ENCODE measurements at places on chromosomes 3 and 15.
A peak's percentile ranks its signal among the peaks of the same experiment; 100 is the strongest.

- no peak for DNase-seq
Measured at GRCh38 chr3:123150449-123151215, 51.1 kb upstream of the SEC22A start.

DNA sequence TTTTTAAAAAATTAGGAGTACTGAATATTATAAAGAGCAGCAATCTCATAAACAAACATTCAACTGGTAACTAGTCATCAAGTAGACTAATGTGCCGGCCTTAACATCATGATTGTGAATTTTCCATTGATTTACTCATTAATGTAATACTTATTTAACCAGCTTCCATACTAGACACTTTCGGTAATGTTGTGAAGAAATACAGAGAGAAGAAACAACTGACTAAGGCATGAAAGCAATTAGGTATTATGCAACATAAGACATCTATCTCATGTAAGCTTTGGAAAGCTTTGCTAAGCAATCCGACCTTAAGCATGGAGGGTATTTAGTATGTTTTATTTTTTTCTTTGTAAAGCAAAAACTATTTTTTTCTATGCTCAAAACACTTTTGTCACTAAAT is 108.0 kb downstream of the IL1RAP start:
- no peak for DNase-seq

DNA sequence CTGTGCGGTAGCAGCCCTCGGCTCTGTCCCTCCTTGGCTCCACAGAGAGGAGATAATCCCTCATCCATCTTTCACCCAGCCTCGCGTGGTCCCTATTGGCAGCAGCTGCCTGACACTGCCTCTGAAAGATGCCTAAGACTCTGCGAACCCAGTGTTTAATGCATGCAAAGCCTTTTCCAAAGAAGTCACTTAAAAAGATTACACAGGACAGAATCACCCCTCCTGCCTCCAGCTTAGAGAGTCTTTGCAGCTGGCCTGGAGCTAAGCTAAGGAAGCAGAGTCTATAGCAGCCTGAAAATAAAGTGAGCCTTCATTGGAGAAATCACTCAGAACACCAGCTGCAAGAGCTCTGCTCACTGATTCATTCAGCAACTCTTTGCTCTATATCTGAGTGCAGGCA is 247.2 kb downstream of the SHQ1 start:
- DNase-seq, result no peak

GRCh38 chr3:144879701-144880100 is 908.1 kb downstream of the DIPK2A start:
- no peak for DNase-seq

DNA sequence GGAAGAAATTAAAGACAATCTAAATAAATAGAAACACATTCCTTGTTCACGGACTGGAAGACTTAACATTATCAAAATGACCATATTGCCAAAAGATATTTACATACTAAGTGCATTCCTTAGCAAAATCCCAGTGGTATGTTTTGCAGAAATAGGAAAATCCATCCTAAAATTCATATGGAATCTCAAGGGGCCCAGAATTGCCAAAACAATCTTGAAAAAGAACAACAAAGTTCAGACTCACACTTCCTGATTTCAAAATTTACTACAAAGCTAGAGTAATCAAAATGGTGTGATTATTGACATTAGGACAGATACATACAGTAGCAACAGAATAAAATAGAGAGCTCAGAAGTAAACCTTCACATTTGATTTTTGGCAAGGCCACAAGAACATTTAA is 515.5 kb downstream of the OCA2 start:
- no peak for DNase-seq

DNA sequence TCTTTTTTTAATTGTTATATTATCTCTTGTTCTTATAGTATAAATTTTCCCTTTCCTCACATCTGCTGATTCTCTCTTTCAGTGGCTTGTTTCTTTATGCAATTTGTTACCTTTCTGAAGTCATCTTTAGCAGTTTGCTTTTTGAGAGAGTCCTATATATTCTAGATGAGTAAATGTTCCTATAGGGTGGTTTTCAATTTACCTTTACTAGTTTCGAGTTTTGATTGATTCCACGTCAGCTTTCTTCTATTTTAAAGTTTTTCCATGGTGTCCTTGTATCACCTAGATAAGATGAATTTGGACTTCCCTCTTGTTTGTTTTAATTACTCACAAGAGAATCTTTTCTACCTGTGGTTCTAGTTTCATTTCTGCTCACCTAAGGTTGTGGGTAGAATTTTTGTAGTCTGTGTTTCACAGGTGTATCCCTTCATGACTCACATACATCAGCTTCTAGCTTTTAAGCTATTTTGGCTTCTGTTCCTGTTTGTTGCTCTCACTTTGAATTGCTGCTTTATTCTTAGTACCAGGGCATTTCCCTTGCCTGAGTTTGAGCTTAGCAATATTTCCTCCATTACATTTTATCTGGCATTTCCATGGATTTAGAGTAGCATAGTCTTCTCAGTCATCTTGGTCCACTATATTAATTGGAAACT is 6.4 kb downstream of the TEX9 start:
- DNase-seq, result no peak

GRCh38 chr3:122640437-122640999 is 40.1 kb upstream of the PARP14 start:
- DNase-seq, result no peak

DNA sequence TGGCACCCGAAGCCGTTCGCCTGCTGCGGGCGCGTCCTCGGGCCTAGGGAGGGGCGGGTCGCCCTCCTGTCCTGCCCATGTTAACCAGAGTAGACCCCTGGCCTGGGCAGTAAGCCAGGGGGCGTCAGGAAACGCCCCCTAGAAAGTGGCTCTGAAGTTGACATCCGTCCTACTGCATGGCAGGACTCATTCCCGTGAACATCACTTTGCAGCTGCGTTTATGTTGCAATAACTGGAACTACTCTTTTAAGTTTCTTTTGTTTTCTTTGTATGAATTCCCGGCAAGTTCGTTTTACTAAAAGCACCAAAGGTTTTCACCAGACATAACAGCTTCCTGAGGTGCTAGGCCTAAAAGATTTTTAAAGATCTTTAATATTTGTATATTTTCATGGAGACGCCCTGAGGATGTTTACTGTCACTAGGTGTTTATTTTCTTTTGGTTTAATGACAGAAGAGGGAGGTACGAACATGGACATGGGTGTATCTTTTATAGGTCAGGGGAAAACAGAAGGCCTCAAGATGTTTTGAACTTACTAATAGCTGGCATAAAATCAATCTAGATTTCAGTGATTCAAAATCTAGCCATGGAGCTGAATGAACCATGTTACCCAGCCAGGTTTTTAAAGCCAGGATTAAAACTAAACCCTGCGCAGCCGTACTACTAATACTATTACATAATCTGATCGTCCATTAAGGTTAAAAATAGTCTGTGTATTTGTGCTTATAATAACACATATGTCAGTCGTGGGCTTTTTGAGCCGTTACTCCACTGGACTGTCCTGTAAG is 1.0 kb downstream of the C15orf61 start:
- DNase-seq, result no peak

GRCh38 chr3:48013288-48013980 is 2.8 kb downstream of the MAP4 start:
- DNase-seq, result no peak

- DNase-seq, result no peak
Measured at GRCh38 chr3:188468196-188468595, 314.2 kb downstream of the LPP start.

DNA sequence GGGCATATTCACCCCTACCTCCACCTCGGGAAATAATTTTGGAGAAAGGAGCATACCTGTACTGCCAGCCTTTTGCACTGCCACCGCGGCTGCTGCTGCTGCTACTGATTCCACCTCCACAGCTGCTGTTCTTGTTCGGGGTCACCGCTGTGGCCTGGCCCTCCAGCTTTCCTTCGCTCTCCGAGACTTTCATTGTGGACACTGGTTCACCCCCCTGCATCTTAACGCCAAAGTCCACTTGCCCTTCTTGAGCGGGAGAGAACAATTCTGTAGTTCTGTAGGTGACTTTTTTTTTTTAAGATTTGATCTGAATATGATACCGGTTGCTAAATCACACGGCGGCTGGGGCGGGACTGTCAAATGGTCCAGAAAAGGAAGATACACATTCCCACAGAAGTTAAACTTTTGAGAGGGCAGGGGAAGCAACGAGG is 701 bp downstream of the OSBPL11 start:
- no peak for DNase-seq

DNA sequence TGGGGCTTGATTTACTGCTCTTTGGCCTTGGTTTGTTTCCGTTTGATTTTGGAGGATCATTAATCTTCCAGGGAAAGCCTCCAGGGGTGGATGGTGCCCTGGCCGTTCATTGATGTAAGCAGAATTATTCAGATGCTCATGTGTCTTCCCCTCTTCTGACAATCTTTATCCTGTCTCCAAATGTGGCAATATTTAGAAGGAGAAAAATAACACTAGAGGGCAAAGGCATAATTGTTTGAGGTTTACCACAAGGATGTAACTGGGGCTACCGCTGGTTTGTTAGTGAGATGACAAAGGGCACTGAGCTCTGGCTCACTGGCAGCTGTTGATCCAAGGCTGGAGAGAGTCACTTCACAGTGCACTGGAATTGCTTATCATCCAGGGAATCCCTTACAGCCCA is 18.2 kb upstream of the PLCL2 start:
- no peak for DNase-seq

DNA sequence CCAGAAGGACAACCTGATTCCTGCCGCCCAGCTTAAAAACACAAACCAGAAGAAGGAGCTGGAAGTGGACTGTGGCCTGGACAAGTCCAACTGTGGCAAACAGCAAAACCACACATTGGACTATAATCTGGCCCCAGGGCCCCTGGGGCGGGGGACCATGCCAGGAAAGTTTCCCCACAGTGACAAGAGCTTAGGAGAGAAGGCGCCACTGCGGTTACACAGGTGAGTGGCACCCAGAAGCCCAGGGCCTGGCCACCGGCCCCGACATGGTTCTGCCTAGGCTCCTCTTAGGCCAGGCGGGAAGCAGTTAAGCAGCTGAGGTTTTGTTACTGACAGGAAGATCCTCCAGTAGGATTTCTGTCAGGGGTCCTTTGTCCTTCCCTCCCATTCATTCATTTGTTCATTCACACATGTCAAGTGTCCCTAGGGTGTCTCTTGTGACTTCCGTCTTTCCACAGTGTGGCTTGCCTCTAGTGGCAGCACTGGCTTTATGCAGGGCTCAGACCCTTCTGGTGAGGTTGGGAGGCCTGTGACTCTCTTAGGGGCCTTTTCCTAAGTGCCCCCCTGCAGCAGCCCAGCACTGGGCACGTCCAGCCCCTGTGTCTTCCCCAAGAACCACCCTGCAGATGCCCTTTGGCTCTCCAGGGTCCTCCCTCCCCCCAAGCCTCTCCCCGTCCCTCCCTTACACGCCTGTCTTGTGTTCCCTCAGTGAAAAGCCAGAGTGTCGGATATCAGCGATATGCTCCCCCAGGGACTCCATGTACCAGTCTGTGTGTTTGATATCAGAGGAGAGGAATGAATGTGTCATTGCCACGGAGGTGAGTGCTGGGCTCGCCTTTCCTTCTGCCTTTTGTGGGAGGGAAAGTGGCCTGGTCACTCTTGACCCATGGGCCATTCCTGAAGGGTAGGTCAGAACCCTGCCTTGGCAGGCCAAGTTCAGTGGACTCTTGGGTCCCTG is 7.8 kb downstream of the DLL4 start:
- no peak for DNase-seq

GRCh38 chr15:63504979-63505841 is 817 bp downstream of the USP3 start:
- no peak for DNase-seq

DNA sequence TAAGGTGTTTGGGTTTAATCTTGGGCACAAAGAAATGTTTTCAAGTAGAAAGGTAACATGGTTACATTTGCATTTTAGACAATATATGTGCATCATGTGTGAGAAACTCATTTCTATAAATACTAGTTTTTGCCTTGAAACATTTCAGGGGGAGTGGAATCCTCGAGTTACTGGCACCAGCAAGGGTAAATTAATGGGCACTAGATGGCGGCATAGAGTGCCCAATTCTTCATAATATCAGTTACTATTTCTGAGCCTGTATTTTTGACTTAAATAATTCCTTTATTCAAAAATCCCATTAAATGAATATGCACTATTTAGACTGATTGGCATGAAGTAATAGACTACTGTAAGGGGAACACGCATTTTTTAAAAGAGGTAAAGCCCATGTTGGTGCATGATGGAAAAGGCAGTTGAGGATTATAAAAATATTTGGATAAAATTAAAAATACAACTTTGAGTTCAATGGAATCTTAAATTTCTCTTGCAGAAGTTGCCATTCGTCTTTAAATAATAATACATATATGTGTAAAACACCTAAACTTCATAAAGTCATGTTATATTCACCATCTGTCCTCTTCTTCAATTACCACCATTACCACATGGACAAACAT is 106.3 kb downstream of the ZBTB20 start:
- peak; percentile 3 for DNase-seq

- DNase-seq, result no peak
Measured at GRCh38 chr3:138034918-138035317, 25.0 kb downstream of the CLDN18 start.

DNA sequence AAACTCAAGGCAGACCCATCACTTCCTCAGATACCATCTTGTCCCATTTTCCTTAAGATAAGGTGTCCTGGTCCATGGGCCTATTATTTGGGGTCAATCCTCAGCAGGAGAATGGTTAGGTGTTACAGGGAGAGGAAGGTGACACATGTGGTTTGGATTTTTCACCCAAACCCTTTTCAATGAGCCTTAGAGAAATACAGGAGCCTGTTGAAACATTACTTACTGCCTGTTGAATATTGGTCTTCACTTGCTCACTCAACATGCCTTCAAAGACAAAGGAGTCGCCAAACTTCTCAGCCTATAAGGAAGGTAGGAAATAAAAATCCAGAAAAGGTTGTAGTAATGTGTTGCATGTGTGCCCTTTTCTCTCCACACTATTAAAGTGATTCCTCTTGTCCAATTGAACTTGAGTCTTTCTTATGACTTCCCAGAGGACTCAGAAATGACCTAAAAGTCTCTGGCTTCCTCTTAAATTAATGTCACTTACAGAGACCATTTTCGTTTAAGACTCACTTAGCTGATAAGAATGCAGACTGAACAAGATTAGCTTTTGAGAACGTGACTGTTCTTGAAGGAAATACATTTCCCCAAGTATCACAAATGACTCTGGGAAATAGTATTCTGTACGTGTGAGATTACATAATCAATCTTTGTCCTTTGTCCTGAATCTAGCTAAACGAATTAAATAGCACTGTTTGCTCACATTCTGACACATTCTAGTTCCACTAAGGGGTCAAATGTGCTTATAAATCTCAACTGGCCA is 17.8 kb downstream of the SUMF1 start:
- DNase-seq, result no peak

- no peak for DNase-seq
Measured at GRCh38 chr3:87436781-87437543, 160.6 kb upstream of the POU1F1 start.

GRCh38 chr3:18237251-18238005 is 187.7 kb downstream of the SATB1 start:
- DNase-seq, result no peak
